ENCODE measurements at places on chromosomes 6 and 20.

- no peak for DNase-seq
These were observed 70.7 kb upstream of the RAB32 start for GRCh38 chr6:146472918-146473317.

- no peak for DNase-seq
These were observed 78.5 kb downstream of the REPS1 start for GRCh38 chr6:138909511-138909910.

DNA sequence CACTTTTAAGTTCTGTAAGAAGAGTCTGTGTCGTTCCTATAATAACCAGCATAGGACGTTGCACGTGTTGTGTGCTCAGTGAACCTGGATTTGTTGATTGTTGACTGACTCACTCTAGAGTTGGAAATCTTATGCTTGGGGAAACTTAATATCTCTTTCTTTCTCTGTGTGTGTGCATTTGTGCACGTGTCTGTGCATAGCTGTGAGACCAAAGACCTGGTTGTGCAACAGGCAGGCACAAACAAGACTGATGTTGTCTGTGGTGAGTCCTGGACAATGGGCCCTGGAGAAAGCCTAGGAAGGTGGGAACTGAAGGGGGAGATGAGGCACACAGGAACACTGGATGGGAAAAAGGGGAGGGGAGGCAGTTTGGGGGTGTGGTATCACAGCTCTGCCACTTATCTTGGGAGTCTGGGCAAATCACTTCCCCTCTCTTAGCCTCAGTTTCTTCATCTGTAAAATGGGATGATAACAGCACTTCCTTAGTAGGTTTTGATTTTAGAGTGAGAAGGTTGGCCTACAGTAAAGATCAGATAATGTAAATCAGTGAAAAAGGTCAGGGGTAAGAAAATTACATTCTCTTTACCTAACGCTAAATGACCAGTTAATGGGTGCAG is 8.4 kb downstream of the CD40 start:
- no peak for DNase-seq

DNA sequence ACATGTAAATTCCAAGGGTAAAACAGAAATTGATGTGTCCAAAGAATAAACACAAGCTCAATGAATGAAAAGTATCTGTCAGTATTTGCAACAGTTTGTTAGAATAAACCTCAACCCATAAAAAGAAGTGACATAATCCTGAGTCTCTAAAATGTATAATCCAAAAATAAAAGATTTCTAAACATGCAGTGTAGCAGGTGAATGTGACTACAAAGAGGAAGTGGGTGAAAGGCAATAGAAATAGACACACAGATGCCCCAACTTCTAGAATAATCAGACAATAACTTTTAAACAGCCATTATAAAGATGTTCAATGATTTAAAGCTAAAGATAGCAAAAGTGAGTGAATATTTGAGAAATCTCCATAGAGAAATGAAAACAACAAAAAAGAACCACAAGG is 1009.2 kb upstream of the GJE1 start:
- DNase-seq: no peak

DNA sequence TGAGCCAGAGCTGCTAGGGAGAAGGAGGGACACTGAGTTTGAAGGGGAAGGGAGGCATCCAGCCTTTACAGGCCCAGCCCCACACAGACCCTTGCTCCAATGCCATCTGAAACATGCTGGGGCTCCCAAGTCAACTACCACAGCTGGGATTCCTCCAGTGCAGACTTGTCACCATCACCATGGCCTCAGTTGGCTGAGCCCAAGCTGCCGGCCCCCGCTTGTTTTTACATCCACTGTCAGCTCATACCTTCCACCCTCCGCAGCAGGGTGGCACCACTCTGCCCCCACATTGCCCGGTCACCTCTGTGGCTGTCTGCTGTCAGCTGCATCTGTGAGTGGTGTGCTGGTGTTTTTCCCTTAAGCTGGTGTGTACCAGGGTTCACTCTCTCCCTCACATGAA is 26.1 kb downstream of the GFOD1 start:
- DNase-seq: no peak

GRCh38 chr6:85675030-85675819 is 32.5 kb upstream of the SYNCRIP start:
- no peak for DNase-seq

- no peak for DNase-seq
These were observed 33.9 kb upstream of the SGK1 start for GRCh38 chr6:134351615-134352474.

GRCh38 chr6:146770275-146770964 is 171.6 kb downstream of the ADGB start:
- DNase-seq: no peak

- no peak for DNase-seq
These were observed 3.9 kb upstream of the TEAD3 start for GRCh38 chr6:35500782-35501181.
